ENCODE measurements at places on chromosomes 11 and 22.

DNA sequence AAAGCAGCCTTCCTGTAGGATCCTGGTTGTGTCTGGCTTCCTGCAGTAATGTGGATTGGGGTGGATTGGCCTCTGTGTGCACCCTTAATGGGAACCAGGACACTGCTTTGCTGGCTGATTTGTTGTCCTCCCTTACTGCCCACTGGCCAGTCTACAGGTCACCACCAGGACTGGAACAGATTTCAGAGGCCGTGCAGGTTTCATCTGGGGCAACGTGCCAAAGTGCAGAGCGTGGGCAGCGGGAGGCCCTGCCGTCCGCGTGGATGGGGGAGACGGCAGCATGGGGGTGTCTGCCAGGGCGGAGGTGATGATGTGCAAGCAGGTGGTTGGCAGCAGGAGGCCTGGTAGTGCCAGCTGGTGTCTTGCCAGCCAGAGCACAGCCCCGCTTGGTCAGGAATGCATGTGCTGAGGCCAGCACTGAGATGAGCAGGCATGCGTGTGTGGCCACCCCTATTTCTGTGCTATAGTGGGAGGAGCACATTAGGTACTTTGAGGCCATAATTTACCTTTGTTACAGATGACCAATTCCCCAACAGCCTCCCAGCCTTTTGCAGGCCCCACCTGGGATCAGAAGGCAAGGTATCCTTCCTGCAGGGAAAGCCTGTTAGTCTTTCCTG is 24.3 kb downstream of the BCR start:
- no peak for DNase-seq

GRCh38 chr11:9855579-9856287 is 191.9 kb downstream of the SWAP70 start:
- no peak for DNase-seq

DNA sequence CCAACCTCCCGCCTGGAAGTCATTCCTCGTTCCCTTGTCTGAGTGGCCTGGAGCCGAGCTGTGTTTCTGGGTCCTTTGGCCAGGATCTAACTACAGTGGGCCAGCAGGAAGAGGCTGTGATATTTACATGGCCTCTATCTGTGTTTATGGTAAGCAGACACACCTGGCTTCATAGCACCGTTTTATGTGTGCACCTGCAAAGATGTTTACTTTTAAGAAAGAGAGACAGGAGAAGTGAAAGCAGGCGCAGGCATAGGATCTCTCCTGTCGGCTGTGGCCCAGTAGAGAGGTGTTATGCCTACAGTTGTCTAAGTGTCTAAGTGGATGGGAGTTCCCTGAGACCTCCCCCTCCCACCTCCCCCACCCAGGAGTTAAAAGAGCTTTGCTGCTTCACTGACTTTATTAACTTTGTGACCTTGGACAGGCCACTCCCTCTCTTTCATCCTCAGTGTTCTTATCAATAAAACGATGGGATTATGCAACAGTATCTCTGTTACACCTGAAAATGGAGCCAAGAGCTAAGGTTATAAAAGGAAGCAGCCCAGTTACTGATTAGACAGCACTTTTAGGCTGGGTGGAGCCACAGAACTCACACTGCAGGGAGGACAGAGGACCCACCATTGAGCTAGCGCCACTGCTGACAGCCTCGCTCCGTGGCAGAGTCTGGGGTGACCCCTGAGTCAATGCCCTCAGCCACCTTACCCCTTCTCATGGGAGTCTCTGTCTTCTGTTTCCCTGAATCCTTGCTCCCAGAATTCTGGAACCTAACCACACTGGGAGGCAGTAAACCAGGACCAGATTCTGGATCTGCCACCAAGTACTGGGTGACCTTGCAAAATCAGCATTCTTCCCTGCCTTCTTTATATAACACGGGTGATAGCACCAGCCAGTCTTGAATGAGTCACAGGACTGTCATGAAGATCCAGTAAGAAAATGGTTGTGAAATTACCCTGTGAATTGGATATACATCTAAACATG is 22.0 kb downstream of the ST14 start:
- no peak for DNase-seq

- no peak for DNase-seq
Measured at GRCh38 chr22:31944700-31945442, 536 bp downstream of the YWHAH start.

- DNase-seq, result no peak
Measured at GRCh38 chr11:2083411-2083810, 55.8 kb downstream of the IGF2 start.

DNA sequence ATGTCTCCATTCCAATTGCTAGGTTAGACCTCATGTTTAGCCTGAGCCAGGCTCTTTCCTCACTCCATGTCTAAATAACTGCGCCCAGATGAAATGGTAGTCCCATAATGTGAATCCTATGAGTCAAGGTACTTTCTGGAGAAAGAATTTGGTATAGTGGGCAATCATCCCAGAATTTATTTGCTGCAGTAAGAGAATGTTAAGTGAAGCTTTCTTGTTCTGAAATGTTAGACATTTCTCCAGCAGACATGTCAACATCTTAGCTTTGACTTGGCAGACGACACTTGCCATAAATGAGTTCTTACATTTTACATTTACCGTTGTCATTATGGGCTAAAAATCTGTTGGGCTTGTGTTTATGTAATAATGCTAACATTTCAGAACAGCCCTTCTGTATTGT is 165.2 kb downstream of the PGR start:
- no peak for DNase-seq

- DNase-seq, result no peak
Measured at GRCh38 chr11:100303897-100304296, 383.2 kb upstream of the ARHGAP42 start.

DNA sequence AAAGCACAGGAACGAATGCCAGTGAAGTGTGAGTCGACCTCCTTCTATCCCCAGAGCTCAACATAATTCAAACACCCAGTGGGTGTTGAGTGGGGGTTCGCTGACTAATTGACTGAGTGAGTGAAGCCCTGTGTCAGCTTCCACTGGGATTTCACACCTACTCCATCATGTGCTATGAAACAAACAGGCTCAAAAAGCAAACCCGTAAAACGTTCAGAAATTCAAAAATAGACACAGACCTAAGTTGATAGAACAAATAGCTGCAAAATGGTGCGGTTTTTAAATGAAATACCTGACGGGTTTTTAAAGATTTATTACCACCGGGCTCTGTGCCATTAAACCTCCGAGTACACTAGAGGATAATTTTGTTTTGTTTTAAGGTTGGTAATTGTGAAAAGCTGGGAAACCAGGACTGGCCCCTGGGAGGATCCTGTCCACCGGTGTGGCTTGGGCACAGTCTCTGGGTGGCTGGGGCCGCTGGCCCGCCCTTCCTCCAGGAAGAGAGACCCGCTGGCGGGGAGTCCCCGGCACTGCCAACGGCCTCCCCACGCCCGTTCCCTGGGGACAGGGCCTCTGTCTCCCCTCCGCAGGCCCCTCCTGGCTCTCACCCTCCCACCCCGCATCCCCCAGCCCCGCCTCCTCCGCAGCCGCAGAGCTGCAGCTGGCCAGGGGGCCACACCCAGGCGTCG is 13.6 kb downstream of the KCNJ5 start:
- DNase-seq, result no peak

GRCh38 chr11:93020248-93021046 is 51.0 kb downstream of the MTNR1B start:
- no peak for DNase-seq

DNA sequence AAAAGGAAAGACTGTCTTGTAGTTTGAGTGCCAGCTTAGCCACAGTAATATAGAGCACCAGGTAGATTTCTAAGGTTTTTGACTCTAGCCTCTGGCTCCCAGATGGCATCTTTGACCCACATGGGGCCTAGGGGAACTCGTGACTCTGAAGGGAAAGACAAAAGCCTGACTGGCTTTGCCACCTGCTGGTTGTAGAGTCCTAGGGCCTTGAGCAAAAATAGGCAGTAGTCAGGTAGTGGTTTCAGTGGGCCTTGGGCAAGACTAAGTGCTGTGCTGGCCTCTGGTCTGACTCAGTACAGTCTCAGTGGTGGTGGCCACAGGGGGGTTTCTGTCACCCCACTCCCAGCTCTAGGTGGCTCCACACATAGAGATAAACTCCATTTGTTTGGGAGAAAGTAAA is 349.4 kb downstream of the FAM181B start:
- no peak for DNase-seq

DNA sequence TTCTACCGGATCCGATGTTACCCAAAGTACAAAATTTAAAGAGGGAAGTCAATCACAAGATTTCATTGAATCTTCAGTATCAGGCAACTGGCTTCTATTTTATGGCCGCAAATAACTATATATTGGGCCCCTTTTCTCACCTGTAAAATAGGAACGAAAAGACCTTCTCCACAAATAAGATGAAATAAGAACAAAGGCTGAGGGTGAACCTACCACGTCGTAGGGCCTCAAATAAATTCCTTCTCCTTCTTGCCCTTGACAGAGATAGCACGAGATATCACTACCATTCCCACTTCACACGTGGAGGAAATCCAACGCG is 794 bp upstream of the EMSY start:
- no peak for DNase-seq

- no peak for DNase-seq
Measured at GRCh38 chr22:46764140-46764680, 1.8 kb downstream of the TBC1D22A start.

GRCh38 chr22:18028817-18029527 is 4.6 kb upstream of the MICAL3 start:
- no peak for DNase-seq

DNA sequence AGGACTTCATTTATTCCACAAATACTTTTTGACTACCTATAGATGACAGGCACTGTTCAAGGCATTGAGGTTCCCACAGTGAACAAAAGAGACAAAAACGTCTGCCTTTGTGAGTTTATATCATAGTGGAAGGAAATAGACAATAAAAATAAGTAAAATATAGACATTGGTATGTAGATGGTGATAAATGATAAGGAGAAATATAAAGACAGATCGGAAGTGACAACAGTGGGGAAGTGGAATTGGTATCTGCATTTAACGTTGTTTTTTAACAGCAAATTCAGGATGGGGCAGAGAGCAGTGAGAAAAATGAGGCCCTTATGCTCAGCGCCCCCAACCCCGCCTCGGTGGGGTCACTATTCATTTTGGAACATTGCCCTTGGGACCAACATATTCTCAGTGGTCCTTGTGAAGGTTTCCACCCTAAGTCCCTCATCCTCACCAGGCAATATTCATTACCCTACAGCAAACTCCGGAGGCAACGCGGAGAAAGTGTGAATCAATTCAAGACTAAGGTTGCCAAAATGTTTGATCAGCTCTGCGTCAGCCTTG is 627 bp upstream of the PEX26 start:
- DNase-seq, result no peak

- peak; percentile 44 for DNase-seq
Measured at GRCh38 chr11:116960930-116961329, 123.5 kb upstream of the APOA1 start.

DNA sequence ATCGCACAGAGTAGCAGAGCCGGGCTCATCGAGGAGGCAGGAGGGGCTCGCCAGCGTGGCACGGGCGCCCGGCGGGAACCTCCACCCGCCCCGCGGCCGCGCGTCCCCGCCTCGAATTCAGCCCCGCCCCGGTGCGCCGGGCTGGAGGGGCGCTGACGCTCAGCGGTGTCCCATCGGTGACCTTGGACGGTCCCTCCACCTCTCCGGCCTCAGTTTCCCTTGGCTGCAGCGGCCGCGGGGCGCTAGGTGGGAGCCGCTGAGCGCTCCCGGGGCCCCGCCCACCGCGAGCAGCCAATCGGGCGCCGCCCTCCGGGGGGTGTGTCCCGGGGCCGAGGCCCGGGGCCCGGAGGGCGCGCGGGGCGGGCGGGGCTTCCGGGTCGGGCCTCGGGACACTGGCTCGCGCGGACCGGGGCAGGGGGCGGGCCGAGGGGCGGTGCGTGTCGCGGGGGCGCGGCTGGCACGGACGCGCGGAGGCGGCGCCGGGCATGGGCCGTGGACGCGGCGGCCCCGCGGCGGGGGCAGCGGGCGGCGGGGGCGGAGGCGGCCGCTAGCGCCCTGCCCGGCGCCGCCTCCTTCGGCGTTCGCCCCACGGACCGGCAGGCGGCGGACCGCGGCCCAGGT is at the start of gene PPARA:
PPARA (plus strand) TSS at position 493 of the 621 bp plus-strand sequence. CDS start 47,858 bp downstream, outside the sequence.
- peak; percentile 43 for DNase-seq

DNA sequence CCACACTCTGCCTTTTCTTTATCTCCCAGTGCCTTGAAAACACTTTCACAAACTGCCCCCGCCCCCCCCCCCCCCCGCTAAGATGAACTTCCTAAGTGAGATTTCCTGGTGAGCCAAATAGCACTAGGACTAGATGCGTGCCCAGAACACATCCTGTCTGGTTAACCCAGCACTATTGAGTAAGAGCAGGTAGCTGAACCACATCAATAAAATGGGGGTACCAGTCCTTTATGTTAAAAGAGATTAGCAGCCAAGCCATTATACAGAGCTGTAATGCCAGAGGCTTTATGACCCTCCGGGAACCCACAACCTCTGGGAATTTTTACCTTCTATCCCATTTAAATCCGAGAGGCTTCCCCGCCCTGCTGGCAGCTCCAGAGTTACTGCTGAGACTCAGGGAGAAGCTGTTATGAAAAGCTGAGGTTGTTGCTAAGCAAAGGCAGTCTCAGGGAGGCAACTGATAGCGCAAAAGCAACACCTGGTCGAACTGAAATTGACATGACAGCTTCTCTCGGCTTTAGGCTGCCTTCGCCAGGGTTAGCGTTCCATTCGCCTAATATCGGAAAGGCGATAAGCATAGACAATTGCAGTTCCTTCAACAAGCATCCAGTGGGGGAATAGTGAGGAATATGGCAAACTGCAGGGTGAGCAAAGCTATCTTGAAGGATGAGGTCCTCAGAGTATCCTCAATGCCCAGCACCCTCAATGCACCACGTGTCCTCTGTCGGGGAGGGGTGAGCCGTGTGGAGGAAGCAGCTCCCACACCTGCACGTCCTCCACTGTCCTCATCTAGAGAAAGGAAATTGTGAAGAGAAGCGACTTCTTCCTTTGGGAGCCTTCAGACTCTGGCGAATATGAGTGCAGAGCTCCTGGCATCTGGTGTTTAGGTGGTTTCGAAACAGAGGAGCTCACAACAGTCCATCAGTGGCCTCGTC is 977.0 kb downstream of the NTM start:
- DNase-seq, result no peak
